ENCODE measurements at places on chromosomes 3 and 15.

- DNase-seq, result no peak
Observed at GRCh38 chr3:196016485-196016884, 65.4 kb downstream of the TFRC start.

DNA sequence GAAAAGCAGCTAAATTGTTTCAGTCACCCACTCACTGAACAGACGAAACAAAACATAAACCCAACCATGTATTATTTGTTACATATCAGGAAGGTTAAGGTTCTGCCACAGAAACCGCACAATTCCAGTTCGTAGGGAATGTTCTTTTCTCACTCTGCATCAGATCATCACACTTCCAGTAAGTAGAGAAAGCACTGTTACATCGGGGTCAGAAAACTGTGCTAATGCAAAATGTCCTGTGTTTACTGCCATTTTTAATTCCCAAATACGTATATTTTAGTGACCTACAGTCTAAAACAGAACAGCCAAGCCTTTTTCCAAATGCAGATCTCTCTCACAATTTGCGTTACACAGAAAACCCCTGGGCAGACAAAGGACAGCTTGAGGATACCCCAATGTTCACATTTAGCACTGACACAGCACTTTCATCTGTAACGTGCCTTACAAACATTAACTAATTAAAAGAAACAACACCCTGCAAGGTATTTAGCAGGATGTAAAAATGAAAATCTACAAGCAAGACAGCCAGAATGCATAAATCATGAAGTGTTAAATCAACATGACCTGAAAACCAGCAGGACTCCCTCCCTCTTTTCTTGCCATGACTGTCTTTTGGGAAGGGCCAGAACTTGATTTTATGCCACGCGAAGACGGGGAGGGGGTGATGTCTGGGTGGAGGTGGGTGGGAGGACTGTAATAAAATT, 34.8 kb upstream of the SKIL start:
- no peak for DNase-seq

DNA sequence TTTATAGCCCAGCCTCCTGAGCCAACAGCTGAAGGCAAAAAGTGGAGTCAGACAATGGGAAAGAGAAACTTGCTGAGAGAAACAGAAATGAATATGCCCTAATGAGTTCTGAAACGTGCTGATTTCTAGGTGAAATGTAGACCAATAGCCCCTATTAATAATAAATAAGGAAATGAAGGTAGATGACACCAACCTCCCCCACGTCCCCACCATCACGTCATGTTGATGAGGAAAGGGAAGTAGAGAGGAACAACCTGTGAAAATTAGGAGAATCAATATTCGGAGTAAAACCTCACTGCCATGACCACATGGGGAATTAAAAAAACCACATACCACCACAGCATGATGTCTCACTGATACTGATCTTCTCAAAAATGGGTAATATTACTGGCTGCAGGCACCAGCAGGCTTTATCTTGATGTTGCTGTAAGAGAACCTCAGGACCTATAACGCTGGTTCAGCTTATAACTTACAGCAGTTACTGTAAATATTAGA, 64.0 kb downstream of the KAT2B start:
- DNase-seq, result no peak

DNA sequence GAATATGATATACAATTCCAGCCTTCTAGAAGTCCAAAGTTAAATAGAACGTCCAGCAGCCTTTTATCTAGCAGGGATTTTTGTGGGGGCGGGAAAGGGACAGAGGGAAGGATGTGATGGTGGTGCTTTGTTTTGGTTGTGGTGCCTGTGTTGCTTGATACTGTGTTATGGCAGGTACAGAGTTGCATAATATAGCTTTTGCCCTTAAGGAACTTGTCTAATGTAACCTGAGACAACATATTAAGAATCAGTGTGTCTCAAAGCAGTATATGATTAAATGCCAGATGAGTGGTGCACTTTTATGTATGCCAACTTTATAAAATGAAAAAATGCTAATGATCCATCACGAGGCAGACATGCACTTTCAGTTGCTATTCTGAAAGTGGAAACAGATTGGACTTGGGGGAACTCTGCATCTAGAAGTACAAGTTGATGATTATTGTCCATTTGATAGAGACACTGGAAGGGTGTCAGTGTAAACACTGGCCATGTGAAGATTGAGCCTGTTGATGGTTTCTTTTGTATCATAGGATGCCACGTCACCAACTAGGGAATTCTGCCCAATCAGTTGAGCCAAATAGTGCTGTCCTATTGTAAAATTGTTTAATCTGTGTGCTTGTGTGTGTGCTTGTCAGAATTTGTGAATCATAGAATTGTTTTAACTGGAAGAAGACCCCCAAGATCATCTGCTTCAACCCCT, 23.0 kb downstream of the NEO1 start:
- no peak for DNase-seq

DNA sequence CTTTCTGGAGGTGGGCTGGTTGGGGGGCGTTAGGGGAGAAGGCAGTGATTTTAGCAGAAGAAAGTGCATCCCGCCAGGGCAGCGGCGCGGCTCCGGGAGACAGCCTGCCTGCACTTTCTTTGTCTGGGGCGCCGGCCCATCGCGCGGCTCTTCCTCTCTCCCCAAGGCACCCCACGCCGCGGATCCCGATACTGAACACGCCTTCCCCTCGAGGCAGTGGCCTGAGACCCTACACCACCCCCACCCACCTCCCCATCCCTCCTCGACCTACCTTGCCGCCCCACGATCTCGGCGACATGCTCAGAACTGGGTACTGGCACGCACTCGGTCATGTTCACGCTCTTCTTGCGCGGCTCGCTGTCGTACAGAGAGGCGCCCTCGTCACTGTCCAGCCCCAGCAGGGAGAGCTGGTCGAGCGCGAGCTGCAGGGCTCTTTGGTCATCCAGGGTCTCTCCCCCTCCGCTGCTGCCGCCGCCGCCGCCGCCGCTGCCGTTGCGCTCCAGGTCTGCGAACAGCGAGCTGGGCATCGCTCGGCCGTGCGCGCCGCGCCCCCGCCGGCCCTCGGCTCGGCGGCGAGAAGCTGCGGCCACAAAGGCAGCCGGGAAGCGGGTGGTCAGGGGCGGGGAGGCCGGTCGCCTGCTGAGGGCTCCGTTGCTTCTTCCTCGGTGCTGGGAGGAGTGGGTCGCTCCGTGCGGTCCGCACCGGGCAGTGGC, 483 bp downstream of the MEX3B start:
- DNase-seq, result peak; percentile 80

Measured in islet precursor cell (in vitro differentiated cells).